WTC11 (cell line): ENCODE measurements at places on chromosomes 11 and 22.

GRCh38 chr22:41286639-41287091, 678 bp upstream of the RANGAP1 start:
- no peak for DNase-seq

GRCh38 chr11:118948000-118948399, 8.1 kb upstream of the UPK2 start:
- DNase-seq: no peak

- DNase-seq: no peak
Observed at GRCh38 chr11:69841170-69841858, 22.1 kb upstream of the FGF3 start.

- no peak for DNase-seq
Observed at GRCh38 chr11:133718238-133718637, 127.1 kb downstream of the SPATA19 start.

DNA sequence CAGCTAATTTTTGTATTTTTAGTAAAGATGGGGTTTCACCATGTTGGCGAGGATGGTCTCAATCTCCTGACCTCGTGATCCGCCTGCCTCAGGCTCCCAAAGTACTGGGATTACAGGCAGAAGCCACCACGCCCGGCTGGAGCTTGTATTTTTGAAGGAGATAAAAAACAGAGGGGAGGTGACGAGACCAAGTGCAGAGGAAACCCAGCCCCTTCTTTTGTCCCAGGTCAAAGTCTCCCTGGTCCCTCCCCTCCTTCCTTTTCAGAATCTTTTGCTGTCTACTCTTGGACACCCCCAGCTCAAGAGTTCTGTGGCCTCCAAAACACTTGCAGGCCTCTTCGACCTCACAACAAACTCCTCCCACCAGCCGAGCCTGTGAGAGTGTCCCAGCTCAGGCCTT, 12.2 kb upstream of the TMEM184B start:
- DNase-seq: no peak

DNA sequence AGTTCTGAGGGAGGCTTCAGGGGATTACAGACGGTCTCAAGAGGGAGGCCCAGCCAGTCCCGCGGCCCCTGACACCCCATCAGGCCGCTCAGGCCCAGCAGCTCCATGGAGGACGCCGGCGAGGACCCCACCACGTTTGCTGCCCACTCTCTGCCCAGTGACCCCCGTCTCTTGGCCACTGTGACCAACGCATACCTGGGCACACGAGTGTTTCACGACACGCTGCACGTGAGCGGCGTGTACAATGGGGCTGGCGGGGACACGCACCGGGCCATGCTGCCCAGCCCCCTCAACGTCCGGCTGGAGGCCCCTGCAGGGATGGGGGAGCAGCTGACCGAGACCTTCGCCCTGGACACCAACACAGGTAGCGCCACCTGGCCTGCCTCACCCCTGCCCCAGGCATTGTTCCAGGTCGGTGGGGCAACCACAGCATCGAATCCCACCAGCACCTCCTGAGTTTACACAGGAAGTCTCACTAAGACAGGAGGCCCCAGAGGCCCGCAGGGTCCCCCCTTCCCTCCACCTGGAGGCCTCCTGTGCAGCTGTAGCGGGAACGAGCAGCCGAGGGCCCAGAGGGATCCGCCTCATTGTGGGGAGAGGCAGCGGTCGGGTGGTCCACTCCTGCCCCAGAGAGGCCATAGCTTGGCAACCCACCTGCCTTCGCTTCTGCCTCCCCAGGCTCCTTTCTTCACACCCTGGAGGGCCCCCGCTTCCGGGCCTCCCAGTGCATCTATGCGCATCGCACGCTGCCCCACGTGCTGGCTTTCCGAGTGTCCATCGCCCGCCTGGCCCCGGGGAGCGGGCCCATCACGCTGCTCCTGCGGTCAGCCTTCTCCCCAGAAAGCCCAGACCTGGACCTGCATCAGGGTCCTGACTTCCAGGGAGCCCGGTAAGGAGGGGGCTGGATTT, 1.0 kb downstream of the PGGHG start:
- DNase-seq: peak; percentile 13

DNA sequence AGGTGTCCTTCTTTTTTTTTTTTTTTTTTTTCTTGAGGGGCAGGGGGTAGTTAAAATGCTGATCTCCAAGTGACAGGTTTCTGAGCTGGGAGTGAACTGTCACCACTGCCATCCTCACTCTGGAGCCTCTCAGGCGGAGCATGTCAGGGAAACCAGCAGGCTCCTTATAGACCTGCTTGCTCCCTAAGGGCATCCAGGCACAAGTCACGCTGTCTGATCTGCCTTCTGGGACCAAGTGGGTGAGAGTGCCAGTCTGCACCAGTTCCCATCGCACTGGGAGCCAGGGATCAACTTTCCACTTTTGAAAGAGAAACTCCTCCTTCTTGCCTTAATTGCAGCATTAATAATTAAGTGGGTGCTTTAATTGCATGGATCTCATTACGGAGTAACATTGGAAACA, 537.9 kb upstream of the CADM1 start:
- no peak for DNase-seq

GRCh38 chr11:130068546-130068985, 1.1 kb upstream of the APLP2 start:
- DNase-seq: peak; percentile 35

DNA sequence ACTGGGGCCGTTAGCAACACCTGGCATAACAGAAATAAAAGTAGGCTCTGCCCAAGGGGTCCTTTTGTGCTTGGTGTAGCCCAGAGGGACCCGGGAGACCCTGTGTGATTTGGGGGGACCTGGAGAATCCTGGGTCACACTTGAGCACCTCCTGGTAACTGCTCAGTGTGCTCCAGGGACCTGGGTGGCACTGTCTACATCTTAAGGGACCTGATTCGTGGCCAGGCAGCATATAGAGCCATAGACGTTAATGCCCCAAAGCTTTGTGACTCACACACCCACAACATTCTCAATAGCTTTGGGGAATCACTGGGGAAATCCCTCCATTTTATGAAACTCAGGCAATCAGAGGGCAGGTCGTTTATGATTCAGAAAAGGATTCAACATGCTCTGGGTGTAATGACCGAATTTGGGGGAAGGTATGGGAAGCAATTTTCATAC, 3.6 kb upstream of the IGF2 start:
- no peak for DNase-seq

- no peak for DNase-seq
Observed at GRCh38 chr11:46049325-46049897, 71.8 kb downstream of the PHF21A start.

DNA sequence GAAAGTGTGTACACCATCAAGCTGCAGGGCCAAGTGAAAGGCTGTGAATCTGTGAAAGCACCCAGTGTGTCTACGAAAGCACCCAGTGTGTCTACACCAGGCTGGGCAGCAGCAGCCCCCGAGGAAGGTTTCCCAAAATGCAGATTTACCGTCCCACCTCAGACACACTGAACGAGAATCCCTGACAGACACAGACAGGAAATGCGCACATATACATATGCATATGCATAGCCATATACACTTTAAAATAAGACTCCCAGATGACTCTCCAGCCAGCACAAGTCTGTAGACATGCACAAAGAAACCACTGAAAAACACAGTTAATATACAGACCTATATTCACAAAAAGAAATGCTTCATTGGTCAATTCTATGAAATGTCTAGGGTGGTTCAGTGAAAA, 155.5 kb upstream of the OPCML start:
- no peak for DNase-seq
